Fibroblast of skin of abdomen (primary cell): ENCODE measurements at places on chromosomes 16 and 17.
A peak's percentile ranks its signal among the peaks of the same experiment; 100 is the strongest.

DNA sequence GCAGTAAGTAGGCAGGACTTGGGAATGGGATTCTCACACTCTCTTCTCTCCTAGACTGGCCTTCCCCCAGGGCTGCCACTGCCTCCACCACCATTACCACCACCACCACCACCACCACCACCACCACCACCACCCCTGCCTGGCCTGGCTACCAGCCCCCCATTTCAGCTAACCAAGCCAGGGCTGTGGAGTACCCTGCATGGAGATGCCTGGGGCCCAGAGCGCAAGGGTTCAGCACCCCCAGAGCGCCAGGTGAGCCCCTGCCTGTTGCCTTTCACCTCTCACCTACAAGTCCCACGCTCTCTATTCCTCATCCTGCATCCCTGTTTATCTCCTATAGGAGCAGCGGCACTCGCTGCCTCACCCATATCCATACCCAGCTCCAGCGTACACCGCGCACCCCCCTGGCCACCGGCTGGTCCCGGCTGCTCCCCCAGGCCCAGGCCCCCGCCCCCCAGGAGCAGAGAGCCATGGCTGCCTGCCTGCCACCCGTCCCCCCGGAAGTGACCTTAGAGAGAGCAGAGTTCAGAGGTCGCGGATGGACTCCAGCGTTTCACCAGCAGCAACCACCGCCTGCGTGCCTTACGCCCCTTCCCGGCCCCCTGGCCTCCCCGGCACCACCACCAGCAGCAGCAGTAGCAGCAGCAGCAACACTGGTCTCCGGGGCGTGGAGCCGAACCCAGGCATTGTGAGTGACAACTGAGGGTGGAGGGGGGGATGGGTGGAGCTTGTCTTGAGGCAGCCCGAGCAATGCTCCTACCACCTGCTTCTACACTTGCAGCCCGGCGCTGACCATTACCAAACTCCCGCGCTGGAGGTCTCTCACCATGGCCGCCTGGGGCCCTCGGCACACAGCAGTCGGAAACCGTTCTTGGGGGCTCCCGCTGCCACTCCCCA lies 7.9 kb upstream of the TMEM88 start:
- no peak for DNase-seq

DNA sequence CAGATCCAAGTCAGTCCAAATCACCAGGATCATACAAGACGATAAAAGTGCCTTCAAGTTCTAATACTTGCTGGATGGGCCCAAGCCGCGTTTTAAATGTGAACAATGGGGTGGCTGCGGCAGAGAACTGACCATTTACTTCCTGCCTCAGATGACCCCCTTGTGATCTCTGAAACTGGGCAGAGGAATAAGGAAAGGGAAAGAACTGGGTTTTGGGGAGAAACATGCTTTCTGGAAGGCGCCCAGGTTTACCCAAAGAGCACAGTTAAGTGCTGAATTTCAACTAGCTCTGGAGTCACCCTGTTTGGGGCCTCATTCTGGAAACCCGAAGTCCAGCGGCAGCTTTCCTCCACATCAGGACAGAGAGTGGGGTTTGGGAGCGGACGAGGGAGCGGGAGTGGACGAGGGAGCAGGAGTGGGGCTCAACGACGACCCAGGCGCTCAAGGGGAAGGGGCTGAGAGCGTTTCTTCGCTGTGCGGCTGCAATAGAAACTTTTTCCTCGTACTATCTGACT lies 1.6 kb downstream of the FAM20A start:
- DNase-seq, result no peak

GRCh38 chr16:47815655-47816054 lies 340.1 kb downstream of the ABCC12 start:
- DNase-seq, result peak; percentile 6

GRCh38 chr17:77165577-77165976 lies 24.8 kb downstream of the SEC14L1 start:
- DNase-seq, result no peak

DNA sequence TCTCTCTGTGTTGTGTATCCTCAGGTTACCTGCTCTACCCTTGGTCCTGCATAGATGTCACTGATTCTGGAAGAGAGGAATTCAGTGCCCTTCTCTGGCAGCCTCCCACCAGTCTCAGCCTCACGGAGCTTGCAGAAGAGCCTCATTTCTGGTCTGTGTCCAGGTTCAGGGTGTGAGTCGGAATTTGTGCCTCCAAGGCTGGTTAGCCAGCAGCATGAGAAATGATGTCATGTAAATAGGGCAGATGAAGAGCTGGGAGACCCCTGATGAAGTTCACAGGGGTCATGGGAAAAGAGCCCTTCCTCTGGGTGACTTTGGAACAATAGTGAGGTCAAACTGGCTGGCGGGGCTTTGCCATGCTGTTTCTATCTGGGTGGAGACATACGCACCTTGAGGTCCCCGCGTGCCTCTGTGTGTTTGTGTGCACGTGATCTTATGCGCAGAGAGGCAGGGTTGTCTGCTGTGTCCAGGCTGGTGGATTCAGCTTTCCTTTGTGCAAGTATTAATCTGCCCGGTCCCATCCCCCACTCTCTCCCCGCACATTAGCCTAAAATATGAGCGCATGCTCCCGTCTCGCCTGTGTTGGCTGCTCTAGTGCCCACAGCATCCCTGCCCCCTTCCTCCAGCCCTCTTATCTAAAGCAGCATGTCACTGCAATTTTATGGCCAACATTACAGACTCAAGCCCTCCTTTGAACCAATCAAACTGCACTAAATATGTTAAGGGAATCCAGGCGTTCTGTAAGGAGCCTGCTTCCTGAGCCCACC lies 256.3 kb upstream of the ZFHX3 start:
- no peak for DNase-seq

- DNase-seq, result no peak
These were observed 137.5 kb downstream of the TRIM37 start for GRCh38 chr17:58969156-58969555.

- DNase-seq, result no peak
These were observed 129.9 kb downstream of the AIPL1 start for GRCh38 chr17:6304894-6305612.

- peak; percentile 68 for DNase-seq
These were observed 59.9 kb downstream of the BEAN1 start for GRCh38 chr16:66486773-66487579.

GRCh38 chr17:80029258-80029974 lies 6.3 kb downstream of the TBC1D16 start:
- peak; percentile 77 for DNase-seq

- no peak for DNase-seq
These were observed 6.1 kb downstream of the ITGA2B start for GRCh38 chr17:44383363-44383762.

DNA sequence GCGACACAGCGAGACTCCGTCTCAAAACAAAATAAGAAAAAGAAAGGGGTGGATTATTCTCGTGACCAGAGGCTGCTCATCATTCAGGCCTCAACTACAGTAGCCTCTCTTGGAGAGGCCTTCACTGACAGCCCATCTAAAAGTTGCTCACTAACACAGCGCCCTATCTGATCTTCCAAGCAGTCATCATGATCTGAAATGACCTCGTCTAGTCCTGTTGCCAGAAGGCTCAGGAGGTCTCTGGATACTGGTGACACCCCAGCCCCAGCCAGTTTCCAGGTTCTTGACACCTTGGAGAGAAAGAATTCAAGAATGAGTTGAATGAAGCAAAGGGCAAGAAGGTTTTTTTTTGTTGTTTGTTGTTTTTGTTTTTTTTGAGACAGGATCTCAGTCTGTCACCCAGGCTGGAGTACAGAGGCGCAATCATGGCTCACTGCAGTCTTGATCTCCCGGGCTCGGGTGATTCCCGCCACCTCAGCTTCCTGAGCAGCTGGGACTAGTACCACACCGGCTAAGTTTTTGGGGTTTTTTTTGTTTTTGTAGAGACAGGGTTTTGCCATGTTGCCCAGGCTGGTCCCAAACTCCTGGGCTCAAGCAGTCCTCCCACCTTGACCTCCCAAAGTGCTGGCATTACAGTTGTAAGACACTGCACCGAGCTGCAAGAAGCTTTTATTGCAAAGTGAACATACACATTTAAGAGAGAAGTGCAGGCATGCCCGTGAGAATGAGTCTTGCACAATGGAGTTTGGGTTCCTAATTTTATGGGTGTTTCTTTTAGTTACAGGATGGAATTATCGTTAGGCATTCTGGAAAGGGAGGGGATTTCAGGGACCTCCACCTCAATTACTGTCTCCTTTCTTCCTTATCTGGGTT lies 2.7 kb upstream of the ZC3H7A start:
- no peak for DNase-seq

DNA sequence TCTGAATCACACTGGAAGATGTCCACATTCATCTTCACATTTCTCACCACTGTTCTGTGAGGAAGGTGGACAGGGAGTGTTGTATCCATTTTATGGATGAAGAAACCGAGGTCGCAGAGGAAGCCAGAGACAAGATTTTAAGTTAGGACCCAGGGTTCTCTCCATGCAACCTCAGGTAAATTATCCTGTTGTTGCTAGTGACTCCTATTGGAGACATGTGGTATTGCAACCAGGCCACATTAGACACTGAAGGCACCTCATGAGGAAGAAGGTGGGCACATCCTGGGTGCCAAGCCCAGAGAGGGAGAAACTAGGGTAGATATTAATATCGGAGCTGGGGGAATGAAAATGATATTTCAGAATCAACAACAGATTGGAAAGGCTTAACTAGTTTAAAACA lies 8.5 kb upstream of the WNT9B start:
- no peak for DNase-seq

DNA sequence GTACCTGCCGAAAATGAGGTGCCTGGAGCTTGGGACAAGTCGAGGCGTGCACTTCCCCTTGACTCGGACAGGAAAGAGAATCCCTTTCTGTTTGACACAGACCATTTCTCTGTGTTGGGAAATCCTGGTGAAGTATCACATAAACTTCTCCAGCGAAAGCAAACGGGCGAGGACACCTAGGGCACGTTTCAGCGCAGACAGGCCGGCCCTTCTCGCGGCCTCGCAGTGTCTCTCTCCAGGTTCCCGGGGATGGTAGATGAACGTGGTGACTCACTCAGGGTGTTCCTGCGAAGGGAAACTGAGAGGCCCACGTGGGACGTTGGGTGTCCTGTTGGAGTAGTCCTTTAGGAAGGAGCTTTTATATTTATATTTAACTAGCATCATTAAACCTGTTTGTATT lies 36.3 kb upstream of the ZNF750 start:
- DNase-seq, result no peak

DNA sequence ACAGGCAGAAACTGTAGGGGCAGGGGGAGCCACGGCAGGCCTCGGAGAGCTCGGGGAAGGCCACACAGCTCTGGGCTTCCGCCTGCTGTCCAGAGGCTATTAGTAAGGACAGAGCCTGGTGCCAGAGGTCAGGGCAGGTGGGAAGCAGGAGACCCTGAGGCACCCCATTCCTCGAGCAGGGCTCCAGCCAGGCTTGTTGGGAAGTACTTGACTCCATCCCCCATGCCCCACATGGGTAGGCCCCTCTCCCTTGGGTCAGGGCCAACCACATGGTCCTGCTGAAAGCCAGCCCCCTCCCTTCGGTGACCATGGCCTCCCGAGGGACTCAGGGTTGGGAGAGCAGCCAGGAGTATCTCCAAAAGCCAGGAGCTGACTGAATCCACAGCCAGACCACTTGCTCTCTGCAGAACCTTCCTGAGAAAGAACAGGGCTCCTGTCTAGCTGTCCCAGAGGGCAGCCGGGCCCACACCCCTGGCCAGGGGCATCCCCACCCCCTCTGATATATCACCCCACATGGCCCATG lies 17.4 kb upstream of the MPRIP start:
- no peak for DNase-seq

- DNase-seq, result no peak
These were observed 1.4 kb downstream of the SYNRG start for GRCh38 chr17:37607637-37608331.

GRCh38 chr16:50059111-50059510 lies 6.7 kb upstream of the HEATR3 start:
- DNase-seq, result no peak

DNA sequence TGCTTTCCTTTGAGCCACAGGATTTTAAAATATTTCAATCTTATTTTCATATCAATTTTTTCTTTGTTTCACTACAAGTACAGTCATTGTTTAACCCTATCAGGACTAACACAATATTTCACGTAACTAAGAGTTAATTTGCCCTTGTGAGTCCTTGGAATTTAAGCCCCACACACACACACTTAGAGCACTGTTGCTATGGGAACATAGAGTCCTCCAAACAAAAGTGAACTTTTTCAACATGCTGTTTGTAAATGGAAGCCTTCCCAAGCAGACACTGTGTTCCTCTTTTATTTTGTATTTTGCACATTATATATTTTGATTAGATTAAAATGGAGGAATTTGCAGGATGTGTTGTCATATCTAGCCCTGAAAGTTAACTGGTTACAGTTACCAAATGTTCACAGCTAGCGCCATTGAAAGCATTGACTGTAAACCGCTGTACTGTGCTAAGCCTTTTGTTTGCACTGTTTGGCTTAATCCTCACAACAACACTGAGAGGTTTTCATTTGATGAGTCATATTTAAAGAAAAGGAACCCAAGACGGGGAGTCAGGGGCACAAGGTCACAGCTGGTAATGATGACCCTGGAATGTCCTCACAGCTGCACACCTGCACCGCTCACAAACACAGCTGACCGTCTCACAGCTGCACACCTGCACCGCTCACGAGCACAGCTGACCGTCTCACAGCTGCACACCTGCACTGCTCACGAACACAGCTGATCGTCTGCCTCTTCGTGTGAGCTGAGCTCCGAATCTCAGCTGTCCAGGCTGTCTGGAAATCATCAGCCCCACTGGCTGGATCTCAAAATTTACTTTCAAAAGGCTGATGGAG lies 6.3 kb downstream of the HSBP1 start:
- DNase-seq, result peak; percentile 86

DNA sequence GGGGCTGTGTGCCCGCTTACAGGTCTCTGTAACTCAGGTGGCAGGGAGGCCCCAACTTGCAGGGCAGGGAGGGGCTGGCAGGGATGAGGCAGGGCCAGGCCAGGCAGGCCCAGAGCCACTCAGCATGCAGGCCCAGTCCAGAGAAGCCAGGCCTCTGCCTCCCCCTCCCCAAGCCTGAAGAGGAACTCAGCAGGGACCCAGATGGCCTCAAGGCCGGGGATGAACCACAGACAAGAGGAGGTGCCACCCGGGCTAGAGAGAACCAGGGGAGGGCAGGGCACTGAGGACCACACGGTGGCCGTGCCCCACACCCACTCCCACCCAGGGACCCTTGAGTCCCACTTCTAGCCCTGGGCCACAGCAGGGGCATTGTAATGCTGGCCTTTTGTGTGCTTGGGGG lies 29.8 kb upstream of the EIF1 start:
- no peak for DNase-seq

GRCh38 chr17:36576793-36577192 lies 14.9 kb upstream of the DHRS11 start:
- DNase-seq, result no peak

DNA sequence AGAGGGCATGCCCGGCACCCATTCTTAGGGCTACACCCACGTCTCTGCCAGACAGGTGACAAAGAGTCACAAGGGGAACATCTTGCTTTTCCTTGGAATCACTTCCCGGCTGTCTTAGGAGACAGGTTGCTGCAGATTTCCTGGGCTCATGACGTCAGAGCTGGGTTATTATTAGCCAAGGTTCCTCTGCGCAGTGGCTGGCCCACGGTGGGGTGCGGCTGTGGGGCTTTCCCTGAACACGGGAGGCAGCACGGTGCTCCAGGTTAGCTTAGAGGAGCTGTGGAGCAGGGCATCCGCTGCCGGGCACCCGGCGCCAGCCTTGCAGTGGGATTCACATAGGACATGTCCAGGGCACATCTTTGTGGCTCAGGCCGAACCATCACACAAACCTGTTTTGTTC lies 118.0 kb upstream of the PLCG2 start:
- DNase-seq, result no peak
